ENCODE measurements at places on chromosomes 7 and 10.

- no peak for DNase-seq
These were observed 1.9 kb downstream of the CYP26A1 start for GRCh38 chr10:93075369-93076221.

DNA sequence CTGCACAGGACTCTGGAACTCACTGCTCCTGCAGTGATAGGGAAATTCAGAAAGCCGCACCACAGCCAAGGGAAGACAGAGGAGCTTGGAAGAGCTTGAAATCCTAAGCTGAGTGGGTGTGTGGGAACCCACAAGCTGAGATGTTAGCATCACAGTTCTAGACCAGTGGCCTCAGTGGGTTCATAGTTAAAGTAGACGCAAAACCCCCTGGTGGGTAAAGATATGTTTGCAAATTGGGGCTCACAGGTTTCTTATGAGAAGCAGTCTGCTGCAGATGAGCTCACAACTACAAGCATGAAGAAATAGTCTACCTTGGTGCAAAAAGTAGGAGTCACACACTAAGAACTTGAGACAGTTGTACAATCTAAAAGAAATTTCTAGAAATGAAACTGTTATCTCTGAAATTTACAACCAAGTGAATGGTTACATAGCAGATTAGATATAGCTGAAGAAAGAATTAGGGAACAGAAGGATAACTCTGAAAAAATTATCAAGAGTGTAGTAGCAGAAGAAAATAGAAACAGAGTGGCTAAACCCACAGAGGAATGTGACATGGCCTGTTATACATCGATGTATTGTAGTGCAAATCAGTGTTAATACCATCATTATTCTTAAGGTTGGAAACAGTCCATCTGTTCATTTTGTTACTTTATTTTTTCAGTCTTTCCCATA is 77.2 kb downstream of the DYNC2I1 start:
- DNase-seq, result no peak

GRCh38 chr7:36308031-36308430 is 81.6 kb upstream of the ANLN start:
- no peak for DNase-seq

DNA sequence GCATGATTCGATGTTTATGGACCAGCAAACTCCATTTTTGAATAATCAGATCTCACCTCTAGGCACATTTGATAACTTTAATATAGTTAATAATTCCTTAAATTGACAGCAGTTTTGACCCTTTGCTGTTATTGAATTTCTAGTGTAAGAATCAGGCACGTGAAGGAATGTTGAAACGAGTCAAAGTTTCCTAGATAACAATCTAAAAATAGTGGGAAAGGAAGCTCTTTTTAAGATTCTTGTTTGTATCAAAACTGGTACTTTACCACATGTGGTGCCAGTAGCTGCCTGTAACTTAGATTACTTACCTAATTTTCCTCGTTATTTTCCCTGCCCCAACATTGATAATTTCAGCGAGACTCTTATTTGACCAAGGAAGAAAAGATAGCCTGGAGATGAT is 757.8 kb upstream of the KCND2 start:
- DNase-seq, result no peak
